Activated effector memory CD4-positive, alpha-beta T cell treated with Interleukin-2 at 50 U/mL for 16 hours (primary cell): ENCODE measurements at places on chromosomes 5 and 9.
A peak's percentile ranks its signal among the peaks of the same experiment; 100 is the strongest.

DNA sequence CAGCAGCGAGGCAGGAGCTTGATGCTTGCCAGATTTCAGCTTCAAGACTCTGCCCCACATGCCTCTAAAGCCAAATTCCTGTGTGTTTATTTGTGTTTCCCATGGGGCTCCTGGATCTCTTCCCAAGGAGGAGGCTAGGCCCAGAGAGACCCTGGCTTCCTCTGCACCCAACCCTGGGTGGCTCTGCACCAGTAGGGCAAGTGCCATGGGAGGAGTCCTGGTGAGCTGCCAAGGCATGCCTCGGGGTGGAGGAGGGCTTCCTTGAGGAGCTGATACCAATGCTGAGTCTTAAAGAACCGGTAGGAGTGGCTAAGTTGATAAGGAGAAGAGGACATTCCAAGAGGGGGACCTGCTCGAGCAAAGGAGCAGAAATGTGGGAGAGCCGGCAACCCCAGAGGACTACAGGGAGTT is 6.8 kb upstream of the TIFAB start:
- DNase-seq, result no peak

GRCh38 chr5:162672061-162672460 is 604.5 kb downstream of the GABRG2 start:
- no peak for DNase-seq

- DNase-seq, result no peak
Observed at GRCh38 chr5:1462358-1462757, 17.1 kb upstream of the SLC6A3 start.

GRCh38 chr9:90827181-90827871 is 25.7 kb downstream of the SYK start:
- no peak for DNase-seq

DNA sequence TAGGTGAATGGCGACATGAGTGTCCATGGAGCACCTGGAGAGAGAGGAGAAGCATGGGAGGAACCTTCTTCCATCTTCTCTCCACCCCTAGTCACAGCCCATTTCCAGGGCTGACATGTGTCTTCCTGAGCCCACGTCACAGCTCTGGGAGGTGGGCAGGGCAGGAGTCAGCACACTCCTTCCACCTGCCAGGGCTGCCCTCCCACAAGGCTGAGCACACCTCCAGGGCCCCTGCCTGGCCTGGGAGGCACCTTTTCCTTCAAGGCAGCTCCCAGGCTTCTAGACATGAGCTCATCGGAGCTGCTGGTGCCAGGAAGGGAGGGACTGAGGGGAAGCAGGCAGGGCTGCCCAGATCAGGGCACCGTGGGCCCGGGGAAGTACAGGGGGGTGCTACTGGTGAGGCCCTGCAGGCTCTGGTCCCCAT is 13.6 kb upstream of the SYNPO start:
- no peak for DNase-seq

GRCh38 chr5:96256795-96257470 is 176.1 kb downstream of the PCSK1 start:
- DNase-seq, result no peak

DNA sequence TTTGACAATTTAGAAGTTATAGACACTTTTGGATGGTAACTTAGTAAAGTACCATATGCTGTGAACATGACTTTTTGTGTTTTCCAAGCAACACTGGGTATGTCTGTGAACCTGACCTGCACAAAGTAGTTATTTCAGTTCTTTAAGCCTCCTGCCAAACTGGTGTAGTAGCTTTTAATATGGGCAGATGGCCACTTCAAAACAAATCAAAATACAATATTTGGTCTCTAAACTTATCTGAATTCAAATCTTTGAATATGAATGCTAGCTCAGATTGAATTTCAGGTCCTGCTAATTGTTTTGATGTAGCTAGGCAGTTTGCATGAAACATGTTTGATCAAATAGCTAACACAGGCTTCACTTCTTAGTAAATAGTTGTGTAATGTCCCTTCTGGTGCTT is 1176.7 kb upstream of the CDH9 start:
- DNase-seq, result no peak

DNA sequence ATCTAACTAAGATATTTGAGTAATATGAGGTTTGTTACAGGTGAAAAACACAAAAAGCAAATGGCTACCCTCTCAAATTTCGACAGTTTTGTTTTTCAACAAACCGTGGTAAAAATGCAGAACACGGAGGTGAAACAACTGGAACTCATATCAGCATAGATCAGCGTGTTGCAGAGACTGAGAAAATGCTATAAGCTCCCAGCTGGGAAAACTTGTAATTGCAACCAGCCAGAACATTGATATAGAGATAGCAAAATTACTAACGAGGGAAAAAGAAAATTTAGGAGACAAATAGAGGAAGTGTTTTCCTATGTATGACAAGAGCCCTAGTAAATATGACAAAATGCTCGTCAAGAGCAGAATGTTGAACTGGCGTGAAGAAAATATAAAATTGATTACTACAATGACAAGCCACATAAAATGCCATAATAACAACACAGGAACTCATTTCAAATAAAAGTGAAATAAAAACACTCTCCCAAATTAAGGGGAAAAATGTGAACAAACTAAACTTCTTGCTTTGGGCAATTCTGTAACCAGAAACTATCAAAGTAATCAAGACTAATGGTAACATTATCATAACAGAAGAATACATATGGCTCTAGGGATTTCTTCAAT is 1989.8 kb downstream of the EFNA5 start:
- DNase-seq, result no peak

GRCh38 chr5:73856997-73857396 is 231.0 kb downstream of the ARHGEF28 start:
- DNase-seq, result no peak

- DNase-seq, result no peak
Observed at GRCh38 chr5:152900332-152900731, 495.3 kb upstream of the NMUR2 start.

GRCh38 chr5:2295476-2295875 is 412.8 kb upstream of the IRX4 start:
- DNase-seq, result no peak

GRCh38 chr5:90475436-90475980 is 844 bp downstream of the POLR3G start:
- DNase-seq, result no peak

DNA sequence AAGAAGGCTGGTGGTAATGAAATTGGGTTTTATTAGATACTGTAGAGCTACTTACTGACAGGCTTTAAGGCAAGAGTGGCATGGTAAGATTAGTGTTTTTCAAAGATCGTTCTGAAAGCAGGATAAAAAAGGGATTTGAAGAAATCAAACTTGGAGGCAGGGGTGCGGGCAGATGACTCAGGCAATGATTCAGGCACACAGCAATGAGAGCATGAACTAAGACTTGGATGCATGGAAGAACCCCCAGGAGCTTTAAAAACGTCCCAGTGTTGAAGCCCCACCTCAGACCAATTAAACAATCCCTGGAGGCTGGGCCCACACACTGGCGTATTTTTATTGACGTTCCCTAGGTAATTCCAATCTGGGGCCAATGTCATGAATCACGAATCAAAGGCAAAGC is 102.5 kb downstream of the SREK1 start:
- no peak for DNase-seq

- peak; percentile 20 for DNase-seq
Observed at GRCh38 chr5:81779125-81779915, 28.4 kb upstream of the SSBP2 start.

GRCh38 chr9:36986468-36987408 is 47.3 kb downstream of the PAX5 start:
- no peak for DNase-seq

- no peak for DNase-seq
Observed at GRCh38 chr5:145934276-145934675, 2.1 kb upstream of the SH3RF2 start.

DNA sequence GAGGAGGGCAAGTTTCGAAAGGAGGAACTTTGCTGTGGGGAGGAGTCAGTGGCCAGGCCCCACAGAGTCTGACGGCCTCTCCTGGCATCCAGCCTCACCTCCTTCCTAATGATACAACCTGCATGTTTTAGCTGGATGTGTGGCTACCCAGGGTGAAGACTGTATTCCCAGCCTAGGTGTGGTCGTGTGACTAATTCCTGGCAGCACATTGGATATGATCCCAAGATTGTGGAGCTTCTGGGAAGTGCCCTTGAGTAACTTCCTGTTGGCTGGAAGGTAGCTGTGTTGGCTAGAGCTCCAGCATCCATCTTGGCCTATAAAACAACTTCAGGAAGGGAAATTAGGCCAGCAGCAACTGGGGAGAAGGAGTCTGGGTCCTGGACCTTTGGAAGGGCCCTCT is 19.0 kb upstream of the LPCAT1 start:
- DNase-seq, result no peak

GRCh38 chr5:39775086-39775796 is 350.5 kb upstream of the DAB2 start:
- no peak for DNase-seq

DNA sequence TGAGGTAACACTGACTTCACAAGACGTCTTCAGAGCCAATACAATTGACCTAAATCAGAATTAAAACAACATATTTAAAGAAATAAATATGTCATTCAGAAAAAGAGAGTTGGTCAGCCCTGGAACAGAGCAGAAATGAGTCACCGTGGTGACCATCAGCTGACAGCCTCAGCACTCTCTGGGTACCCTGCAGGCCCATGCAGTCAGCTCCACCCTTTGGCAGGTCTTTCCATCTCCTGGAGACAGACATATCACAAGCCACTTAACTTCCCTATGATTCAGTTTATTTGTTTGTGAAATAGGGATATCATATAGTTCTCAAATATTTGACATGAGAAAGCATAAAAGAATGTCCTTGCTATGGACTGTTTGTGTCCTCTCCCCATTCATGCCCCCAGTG is 151.6 kb upstream of the MEF2C start:
- DNase-seq, result no peak

GRCh38 chr5:108521841-108522506 is 140.1 kb upstream of the FBXL17 start:
- no peak for DNase-seq

DNA sequence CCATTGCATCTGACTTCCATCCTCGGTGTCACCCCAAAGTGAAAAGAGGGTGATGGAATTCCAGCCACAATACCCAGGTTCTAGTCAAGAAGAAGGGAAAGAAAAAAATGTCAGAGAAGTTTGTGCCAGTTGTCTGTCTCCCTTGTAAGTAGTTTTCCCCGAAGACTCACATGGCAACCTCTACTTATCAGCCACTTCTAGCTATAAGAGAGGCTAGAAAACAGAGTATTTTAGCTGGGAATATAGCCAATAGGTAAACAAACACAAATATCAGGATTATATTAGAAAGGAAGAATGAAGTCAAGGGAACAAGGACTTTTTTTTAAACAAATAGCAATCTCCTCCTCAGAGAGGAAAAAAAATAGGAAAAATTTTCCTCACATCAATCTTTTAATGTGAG is 12.2 kb upstream of the ISL1 start:
- DNase-seq, result no peak

DNA sequence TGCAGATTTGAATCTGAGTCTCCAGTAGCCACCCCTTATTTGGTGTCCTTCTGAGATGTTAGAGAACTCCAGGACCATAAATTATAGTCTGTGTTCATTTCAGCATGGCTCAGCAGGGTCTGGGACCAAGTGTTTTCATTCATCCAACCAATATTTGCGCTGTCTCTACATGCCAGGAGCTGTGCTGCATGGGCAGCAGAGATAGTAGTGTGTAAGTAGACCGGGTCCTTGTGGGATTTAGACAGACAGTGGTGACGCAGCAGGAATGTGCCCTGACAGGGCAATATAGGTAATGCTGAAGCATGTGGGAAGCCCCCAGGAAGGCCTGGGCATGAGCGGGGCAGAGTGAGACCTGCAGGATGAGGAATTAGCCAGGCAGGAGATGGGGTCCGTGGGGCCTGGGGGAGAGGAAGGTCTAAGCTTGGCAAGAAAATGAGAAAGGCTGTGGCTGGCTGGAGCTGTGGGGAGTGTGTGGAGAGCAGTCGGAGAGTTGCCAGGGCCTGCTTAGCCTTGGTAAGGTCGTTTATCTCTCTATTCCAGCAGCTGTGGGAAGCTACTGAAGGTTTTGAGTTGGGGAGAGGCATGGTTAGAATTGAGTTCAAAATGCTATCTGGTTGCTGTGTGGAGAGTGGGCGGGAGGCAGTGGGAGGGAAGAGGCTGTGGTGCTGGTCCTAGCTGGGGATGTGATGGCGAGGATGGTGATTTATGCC is 16.8 kb downstream of the STXBP1 start:
- no peak for DNase-seq

- DNase-seq, result no peak
Observed at GRCh38 chr5:135834639-135835529, at the start of gene SLC25A48. Gene SLC25A48, plus strand, starts transcription at chr5:135834663. Its CDS starts 185 bp downstream, at chr5:135834848.

DNA sequence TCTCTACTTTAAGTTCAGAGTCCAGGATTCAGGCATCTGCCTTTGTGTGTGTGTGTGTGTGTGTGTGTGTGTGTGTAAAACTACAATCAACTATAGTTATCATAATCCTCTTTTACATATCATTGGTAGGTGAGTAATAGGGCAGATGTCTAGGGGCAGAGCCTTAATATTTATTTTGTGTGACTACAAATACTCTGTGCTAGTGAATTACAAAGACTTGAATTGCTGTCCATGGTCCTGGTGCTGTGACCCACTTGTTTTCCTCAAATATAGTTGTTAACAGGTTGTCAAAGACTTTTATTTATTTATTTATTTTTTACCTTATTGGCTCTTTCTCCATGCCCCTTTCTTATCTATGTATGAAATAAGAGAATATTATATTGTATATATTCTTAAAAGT is 196.8 kb downstream of the ANXA1 start:
- DNase-seq, result no peak

DNA sequence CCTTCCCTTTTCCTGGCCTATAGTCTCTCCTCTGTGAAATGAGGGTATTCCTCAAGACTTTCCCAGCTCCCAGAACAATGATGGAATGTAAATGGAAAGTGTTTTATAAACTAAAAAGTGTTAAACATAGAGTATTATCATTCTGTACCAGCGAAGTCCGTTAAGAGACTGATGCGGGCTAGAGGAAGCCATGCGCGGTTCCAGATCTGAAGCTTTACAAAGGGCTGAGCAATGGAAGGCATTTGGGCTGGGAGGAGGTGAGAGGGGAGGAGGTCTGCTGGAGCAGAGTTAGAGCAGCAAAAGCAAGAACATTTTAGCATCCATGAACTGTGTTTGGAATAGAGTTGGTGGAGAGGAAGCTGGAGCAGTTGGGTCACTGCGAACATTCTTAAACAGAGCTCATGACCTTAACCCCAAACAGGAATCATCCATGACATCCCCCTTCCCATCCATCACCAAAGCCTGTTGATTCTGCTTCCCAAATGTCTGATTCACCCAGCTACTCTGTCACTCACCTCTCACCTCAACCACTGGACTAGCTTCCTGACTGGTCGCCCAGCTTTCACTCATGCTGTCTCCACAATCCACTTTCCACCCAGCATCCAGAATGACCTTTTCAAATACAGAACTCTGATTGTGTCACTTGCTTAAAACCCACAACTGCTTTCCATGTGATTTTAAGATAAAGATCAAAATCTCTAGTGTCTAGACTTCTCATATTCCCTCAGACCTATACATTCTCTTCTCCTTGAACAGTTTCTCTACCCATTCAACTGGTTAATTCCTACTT is 37.1 kb downstream of the CDK5RAP2 start:
- no peak for DNase-seq

GRCh38 chr5:151144275-151144674 is 13.3 kb downstream of the ANXA6 start:
- DNase-seq, result no peak

- DNase-seq, result no peak
Observed at GRCh38 chr9:121732886-121733285, 81.5 kb downstream of the DAB2IP start.
